ENCODE measurements at places on chromosomes 6 and 20.

DNA sequence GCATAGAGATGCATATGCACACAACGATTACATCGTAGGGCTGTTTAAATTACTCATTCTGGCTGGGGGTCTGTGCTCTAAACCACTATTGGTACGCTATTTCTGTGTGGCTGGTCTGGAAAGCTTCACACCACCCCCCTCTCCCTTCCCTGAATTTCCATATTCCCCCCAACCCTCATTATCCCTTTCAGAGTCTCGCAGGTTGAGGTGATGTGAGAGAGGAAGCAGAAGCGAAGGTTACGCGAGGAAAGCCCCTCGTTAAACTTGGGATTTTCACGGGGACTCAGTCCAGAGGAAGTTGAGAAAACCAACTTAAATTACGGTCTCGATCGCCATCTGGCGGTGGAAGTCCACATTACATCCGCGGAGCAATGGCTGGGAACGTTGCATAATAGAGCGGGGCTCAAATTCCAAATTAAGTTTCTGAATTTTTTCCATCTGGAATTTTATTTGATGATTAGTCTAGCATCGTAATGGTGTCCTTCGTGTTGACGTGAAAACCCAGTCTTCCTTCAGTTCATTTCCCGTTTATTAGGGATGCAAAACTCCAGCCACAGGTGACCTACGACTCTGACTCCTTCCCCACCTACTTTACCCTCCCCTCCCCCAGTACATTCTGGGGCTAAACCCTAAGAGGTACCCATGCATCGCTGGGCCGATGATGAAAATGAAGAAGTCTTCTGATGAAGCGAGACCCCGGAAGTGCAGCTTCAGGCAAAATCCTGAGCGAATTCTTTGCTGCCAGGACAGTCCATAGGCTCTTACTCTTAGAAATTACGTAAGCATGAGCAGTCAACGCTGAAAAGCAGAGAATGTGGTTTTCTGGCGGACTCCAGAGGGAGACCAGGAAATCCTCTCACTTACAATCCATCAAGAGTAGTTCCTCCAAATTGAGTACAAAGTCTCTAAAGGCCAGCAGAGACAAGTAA is 19.7 kb downstream of the HLA-DOB start:
- peak; percentile 54 for DNase-seq

DNA sequence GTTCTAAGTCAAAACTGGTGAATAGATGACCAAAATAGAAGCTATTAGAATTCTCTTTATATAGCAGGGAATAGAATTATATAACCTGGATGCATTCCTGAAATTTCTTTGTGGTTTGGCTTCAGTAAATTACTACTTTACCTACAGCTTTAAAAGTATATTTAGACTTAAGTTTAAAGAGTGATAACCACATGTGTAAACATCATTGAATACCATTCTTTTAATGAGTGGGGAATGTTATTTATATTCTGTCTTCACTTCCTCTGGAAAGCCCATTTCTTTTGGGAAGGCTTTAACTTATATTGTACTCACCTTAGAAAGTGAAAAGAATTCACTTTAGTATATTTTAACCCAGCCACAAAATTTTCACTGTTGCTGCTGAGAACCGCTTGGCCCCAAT is 39.1 kb downstream of the PLEKHG1 start:
- no peak for DNase-seq

GRCh38 chr6:29490552-29490951 is 2.8 kb upstream of the MAS1L start:
- no peak for DNase-seq

- no peak for DNase-seq
These were observed 160.7 kb downstream of the HACE1 start for GRCh38 chr6:104698979-104699378.

DNA sequence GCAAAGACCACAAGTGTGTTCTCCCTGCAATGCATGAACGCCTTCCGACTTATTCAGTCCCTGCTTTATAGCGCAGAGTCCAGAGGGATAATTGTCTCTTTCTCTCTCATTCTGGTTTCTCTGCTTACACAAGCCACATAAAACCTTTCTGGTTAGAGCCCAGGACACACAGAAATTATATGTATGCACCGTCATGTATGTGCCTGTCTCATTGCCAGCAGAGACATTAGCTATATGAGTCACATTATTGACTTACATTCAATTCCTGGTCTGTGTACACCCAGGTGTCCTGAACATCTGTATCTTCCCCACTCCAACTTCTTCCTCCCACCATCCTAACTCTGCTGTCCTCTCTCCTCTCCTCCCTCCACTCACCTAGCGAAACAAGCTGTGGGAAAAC is 44.0 kb downstream of the LRFN2 start:
- DNase-seq, result no peak

DNA sequence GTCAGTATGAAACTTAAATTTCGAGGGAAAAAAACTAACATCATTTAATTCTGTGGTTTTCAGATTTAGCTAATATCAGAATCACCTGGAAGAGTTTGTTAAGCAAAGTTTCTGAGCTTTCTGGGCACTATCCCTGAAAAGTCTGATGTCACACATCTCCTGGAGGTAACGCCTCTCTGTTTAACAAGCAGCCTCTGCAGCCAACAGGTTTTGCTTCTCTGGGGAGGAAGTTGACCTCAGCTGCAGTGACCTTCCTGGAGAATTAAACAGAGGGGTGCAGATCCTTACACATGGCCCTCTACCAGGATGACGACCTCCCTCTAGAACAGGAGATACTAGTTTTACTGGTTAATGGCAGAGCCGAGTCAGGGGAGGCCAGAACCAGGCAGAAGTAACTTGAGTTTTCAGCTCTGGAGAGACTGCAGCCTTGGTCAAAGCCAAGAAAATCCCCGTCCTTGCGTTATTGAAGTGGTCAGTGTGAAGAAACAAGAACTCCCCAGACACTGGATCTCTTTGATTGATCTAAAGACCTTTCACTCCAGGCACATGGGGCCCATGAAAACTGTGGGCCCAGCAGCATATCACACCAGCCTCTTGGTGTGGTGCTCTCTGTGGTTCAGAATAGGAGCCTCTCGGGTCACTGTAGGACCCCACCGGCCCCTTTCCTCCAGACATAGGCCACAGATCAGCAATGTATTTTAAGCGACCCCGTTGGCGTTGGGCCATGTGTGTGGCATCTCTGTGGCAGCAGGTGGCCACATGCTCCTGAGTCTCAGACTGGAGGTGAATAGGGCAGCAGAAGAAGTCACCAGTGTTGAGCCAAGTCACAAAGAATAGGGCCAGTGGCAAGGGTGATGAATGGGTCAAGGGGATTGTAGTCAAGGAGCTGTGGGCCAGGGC is 33.4 kb upstream of the CCR6 start:
- DNase-seq, result no peak

- no peak for DNase-seq
These were observed 24.3 kb downstream of the EPB41L2 start for GRCh38 chr6:131038597-131039344.

DNA sequence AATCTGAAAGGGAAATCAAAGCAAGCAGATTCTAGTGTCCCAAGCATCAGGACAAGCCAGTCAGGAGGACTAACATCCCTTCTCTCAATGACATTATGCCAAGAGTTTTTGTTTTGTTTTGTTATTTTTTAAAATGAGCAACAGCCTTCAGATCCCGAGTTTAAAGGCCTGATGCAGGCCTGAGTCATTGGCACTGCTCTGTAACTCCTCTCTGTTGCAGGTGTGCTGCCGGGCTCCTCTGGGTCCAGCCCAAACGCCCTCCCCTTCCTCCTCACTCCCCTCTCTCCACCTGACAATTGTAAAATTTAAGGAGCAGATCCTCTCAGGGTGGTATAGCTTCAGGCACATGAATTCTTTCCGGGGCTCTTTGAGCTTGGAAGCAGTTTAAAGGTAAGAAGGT is 502.0 kb downstream of the BMP2 start:
- DNase-seq, result no peak

- DNase-seq, result no peak
These were observed 440.6 kb upstream of the EPHA7 start for GRCh38 chr6:93859971-93860370.

- DNase-seq, result no peak
These were observed 570.3 kb upstream of the EPHA7 start for GRCh38 chr6:93989630-93990029.

DNA sequence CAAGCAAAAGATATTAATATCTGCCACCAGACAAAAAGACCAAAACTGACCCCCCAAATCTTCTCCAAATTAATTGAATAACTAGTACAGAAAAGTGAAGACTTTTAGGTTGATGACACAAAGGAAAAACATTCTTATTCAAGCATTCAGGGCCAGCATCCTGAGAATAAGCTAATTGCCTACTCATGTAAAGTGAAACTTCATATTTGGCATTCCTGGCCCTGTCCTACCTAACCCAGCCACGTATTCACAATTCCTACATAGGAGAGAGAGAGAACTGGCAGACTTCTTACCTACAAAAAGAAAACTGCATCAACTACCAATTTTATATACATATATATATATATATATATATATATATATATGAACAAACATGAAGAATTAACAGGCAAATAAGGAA is 4.9 kb upstream of the ASCC3 start:
- DNase-seq, result no peak

- DNase-seq, result no peak
These were observed 150.7 kb upstream of the LAMP5 start for GRCh38 chr20:9363673-9364072.

DNA sequence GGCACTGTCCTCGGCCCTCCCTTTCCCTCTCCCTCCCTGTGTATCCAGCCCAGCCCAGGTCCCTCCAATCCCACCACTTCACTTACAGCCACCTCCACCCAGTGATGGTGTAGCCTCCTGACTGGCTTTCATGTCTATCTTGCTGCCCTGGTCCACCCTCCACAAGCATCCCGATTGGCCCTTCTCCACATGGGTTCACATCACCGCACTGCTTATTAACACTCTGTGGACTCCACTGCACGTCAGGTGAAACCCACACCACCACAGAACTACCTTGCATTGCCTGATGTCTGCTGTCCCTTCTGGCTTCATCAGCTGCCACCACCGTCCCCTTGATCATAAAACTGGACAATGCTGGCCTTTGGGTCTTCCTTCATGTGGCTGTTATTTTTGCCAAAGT is 220.4 kb upstream of the ARID1B start:
- no peak for DNase-seq

DNA sequence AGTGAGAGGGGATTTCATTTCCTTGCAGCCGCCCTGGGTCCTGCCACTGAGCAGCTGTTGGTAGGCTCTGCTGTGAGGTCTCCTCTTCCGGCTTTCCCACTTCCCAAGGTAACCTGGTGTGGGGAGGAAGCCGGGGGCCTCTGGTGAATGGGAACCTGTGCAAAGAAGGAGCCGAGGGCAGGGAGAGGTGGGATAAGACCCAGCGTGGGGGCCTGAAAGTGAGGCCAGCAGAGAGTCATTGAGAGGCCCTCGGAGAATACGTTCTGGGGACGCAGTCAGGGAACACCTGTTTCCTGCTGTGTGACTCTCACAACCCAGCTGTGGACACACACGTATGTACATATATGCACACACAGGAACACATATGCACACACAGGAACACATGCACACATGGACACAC is 100.7 kb downstream of the CDH26 start:
- no peak for DNase-seq

DNA sequence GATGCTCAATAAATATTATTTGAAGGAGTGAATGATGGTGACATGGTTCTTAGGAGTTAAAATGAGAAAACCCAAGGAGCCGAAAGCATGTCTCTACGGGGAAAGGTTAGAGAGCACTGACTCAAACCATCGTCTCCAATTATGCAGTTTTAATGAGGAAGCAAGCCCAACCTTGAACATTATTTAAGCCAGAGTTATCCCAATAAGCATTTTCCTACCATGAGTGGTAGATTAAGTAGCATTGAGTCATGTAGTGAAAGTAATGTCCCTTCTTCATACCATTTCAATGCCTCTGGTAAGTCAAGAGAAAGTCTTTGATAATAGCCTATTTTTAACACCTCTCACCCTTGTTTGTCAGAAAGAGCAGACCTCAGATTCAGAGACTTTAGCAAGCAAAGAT is 13.5 kb downstream of the TSHZ2 start:
- DNase-seq, result no peak

DNA sequence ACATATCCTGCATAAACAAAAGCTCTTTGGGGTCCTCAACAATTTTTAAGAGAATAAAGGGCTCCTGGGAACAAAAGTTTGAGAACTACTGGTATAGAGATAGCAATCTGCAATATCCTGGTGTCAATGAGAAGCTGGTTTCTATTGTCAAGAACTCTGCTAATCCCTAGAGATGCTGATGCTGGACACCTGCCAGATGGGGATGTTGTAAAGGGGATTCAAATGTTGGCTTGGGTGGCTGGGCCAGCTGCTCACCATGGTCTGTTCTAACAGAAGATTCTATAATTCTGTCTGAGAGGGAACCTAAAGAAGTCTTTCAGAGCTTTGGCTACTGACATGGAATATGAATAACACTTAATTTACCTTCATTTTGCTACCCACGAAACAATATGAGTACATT is 137.8 kb downstream of the BTBD9 start:
- no peak for DNase-seq

DNA sequence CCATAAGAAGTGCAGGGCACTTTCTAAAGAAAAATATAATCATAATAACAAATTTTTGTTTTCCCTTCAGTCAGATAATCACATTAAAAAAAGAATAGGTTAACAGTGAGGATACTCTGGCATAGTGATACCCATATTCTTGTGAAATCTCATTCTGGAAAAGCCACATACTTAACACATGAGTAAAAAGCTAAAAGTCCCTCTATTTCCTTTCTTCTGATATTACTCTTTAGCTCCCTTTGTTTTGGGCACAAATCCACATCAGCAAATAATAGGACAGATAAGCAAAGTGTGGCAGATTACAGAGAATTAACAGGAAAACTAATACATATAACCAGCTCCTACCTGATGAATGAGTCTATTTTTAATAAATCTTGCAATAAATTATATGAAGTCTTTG is 15.8 kb downstream of the SHPRH start:
- no peak for DNase-seq

- no peak for DNase-seq
These were observed 41.2 kb upstream of the PROKR2 start for GRCh38 chr20:5357946-5358345.

DNA sequence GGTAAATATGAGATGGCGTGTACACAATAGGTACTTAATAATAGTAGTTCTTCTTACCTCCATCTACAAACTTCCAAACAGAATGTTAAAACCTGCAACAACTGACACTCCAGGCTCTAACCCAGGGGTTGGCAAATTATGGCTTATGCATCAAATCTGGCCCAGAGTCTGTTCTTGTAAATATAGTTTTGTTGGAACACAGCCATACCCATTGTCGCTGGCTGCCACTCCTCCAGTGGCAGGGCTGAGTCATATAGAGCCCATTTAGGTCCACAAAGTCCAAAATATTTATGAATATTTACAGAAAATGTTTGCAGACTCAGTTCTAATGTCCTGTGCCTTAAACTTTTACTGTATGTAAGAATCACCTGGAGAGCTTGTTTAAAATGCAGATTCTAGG is 69.9 kb upstream of the BTBD3 start:
- no peak for DNase-seq

GRCh38 chr6:18511211-18511610 is 124.1 kb downstream of the RNF144B start:
- no peak for DNase-seq

DNA sequence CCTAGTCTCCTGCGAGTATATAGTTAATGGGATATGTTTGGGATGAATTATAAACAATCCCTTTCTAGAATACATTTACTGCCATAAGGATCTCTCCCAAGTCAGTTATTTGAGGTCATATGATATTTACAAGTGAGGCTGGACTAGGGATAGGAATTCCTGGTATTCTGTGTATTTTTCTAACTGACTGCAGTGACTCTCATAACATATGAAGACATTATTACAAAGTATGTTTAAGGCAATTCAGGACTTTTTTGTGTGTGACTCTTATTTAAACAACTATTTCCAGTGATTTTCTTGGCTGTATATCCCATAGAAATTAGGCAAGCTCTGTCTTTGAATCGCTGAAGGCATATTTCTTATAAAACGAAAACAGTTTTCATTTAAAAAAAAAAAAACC is 18.4 kb upstream of the TNFAIP3 start:
- no peak for DNase-seq

Data from stimulated activated CD8-positive, alpha-beta memory T cell treated with anti-CD3 and anti-CD28 coated beads, Interleukin-2, amount 100 ng/mL, for 48 hours (primary cell).